ENCODE measurements at places on chromosomes 5 and 9. TPM values are rescaled to one million over a fixed set of nuclear protein-coding genes. Genes with fewer than 3 reads are reported as not detected.

DNA sequence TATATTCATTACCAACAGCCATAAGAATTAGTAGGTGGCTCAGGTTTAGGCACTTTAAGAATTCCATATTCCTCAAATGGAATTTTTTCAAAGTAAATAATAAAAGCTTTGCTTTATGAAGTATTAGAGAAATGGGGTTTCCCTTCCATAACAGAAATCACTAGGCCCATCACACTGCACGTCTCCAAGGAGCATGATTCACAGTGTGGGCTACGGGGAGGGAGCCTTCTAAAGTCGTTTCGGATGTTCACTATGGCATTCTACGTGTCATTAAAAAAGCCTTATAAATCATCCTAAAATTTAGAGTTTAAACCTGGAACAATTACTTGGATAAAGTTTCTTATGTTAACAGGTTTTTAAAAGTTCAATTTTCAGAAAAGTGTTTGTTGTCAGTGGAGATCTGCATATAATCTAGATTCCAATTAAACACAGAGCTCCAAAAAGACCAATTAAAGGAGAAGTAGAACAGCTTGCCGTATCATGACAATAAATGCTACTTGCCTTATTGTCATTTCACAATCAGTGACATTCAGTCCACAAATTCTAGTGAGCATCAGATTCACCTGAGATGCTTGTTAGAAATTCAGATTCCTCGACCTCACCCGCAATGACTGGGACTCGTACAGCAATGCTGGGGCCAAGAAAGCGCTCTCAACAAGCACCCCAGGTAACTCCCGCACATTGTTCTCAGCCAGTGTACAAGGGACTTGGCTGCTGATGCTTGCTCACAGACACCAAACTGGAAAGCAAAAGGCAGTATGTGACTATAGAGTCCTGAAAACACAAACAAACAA lies 115.7 kb downstream of the NFIB start:
- DNase-seq: no peak

DNA sequence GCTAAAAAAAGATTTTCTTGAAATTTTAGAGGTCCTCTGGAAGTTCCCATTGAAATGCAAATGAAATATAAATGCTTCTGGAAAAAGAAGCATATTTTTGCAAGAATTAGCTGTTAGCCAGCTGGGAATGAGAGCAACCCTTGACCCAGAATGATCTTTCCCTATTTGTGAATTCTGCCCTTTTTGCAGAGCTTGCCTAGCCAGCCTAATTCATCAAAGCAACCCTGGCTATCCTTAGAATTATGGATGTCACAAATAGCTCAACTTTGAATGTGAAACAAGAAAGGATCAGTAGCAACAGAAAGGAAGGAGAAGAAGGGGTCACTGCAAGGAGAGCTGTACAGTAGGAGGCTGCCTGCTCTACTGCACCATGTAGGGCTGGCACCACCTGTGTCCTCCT lies 345.9 kb downstream of the EFNA5 start:
- no peak for DNase-seq

DNA sequence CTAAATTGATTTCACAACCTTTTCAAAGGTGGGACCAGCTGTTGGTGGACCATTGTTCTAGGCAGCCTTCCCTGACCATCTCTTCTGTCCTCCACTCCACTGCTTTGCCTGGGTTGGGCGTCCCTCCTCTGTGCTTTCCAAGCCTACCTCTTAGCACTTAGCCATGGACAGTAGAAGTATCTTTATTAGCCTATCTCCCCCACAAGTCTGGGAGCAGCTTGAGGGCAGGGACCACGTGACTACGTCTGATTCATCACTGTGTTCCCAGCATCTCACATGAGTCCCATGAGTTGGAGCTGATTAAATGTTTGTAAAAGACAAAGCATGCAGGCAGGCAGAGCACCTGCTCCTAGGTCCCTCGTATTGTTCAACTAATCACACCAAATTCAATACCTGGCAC lies 20.9 kb downstream of the MORN5 start:
- DNase-seq: peak; percentile 57

DNA sequence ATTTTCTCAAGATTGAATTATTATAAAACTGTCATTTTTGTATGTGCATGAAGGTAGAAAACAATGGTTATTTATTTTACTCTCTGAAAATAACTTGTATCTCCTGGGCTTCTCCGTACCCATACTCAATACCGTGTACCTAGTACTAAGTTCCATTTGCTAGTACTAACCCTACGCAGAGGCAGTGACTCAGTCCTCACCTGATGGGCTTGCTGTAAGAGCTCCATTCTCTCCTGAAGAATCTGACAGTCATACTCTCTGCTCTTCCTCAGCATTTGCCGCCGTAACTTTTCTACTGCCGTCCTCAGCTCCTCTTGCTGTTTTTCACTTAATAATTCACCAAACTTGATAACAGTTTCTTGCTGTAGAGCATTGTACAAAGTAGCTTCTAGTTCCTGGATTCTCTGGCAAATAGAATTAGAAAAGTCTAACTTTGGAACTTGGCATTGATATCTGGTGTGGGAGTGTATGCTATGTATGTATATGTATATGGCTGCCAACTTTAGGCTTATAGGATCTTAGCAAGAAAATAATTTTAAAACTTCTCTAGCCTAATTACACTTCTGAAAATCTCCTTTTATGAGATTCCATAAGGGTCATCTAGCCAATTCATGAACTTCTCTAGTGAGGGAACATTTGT lies 108.0 kb upstream of the DPYSL3 start:
- no peak for DNase-seq

DNA sequence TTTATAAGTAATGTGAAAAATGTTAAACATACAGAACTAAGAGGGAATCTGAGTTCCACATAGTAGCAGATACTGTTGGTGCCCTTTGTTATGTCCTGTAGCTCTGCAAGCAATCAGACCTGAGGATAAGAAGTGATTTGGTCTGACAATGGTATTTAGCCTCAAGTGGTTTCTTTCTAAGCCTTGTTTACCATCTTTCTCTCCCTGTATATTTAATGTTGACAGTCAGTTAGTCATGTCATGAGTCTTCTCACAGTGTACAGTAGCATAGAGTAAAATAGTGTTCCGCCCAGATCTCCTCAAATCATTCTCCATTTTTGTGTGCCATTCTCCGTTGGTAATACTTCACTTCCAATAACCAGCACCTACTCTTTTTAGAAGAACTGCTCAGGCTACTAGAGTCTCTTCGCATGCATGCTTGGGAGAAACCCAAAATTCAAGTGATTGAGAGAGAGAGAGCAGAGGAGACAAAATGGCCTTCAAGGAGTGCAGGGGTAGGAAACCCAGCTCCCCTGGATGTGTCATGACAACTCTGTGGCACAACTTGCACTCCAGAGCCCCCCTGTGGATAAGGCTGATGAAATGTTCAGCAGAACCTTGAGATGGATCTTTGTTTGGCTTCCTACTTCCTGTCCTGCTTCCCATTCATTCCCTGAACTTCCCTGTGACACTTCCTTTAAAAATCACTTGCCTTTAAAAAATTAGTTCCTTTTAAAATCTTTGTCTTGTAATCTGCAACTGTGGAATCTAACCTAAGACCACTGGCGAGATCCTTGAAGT lies 129.2 kb upstream of the FST start:
- no peak for DNase-seq

- peak; percentile 88 for DNase-seq
Observed at GRCh38 chr9:113590991-113591898, 127.7 kb downstream of the RGS3 start.

DNA sequence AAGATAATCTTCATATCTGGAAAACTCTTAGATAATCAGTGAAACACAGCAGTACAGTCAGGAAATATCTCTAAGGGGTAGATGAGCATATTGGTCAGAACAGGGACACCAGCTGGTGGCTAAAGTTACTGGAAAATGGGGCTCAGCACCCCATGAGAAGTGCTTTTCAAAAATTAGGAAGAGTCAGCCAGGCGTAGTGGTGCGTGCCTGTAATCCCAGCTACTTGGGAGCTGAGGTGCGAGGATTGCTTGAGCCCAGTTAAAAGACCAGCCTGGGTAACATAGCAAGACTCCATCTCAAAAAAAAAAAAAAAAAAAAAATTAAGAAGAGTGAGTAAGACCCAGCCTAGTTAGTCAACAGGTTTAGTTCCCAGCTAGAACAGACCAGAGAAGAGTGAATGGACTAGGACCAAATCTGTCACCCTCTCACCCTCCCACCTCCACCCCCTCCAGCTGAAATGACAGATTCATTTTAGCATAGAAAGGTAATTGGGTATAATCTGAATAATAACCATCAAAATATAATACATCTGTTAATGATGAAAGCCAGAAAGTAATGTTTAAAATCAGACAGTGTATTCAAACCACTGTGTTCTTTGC lies 120.9 kb downstream of the CDC42SE2 start:
- no peak for DNase-seq

The ANKRD18B gene
- total RNA-seq: 0.28 TPM

The HAVCR2 gene
- 2.4 TPM for total RNA-seq

DNA sequence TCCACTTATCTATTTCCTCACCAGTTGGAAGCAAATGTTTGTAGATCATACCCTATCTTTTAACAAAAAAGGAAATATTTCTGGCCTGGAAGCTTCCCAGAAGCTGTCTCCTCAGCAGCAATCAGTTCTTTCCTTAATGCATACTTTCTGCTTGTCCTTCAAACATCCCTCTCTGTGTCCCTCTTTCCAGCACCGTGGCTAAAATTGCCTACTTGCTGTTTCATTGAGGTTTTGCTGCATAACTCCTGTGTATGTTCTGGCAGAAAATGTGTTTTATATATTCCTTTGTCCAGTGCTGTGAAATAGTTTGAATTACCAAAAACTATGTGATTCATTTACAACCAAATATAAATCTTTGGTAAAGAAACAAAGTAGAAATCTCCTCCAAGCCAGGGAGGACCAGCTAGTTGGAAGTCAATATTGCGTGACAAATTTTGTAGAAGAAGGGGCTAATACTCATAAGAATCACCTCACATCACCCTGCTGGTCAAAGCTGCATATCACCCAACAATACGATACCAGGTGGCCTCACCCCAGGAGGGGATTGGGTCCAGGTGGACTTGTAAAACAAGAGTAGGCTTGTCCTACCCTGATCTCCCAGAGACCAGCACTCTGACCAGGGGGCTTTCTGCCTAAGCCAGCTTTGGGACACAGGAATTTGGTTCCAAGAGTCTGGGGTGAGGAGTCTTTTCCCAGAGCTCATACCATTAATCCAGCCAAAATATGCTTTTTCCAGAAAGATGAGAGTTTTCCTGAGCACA lies 198.4 kb upstream of the SNX2 start:
- DNase-seq: no peak

GRCh38 chr5:59745415-59745863 lies 148.1 kb downstream of the PDE4D start:
- DNase-seq: peak; percentile 36

The INSL4 gene
- not detected for total RNA-seq

DNA sequence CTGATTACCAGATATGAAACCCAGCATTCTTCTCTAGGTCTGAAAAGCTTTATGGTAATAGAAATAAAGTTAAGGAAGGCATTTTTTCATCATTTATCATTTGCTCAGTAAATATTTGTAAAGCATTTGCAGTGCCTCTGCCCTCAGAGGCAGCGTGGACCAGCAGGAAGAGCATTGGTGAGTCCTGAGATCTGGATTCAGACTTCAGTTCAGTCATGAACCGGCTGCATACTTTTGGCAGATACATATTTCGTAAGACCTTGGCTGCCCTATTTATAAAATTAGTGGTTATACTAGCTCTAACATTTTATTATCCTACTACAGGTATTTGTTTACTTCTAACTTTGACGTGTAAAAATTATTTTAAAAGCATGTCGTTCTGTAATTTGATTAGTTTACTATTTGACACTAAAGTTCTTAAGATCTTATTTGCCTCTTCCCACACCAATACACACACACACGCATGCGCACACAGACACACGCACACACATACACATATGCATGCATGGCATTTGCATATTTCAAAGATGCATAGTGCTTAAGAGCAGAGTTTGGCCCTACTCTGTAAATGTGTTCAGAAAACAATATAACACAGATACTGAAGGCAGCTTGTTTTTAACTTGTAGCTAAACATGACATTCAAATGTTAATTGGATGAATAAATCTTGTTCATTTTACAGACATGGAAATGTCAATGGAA lies 101.9 kb downstream of the RPS23 start:
- no peak for DNase-seq

DNA sequence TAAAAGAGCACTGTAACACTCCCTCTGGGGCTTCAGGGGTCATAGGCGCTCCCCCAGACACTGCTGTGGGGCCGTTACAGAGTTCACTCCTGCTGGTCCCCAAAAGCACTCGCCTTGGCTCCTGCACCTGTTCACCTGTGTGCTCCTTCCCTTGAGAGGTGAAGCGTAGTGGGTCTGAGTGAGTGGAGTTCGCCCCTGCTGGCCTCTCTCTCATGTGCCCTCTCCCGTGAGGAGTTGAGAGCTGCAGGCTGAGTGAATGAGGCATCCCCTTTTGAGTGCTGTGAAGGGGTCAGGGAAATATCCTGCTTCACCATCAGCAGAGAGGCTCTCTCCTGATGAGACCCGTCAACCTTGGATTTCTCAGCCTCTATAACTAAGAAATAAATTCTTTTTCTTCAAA lies 134.6 kb upstream of the TUT7 start:
- DNase-seq: no peak

DNA sequence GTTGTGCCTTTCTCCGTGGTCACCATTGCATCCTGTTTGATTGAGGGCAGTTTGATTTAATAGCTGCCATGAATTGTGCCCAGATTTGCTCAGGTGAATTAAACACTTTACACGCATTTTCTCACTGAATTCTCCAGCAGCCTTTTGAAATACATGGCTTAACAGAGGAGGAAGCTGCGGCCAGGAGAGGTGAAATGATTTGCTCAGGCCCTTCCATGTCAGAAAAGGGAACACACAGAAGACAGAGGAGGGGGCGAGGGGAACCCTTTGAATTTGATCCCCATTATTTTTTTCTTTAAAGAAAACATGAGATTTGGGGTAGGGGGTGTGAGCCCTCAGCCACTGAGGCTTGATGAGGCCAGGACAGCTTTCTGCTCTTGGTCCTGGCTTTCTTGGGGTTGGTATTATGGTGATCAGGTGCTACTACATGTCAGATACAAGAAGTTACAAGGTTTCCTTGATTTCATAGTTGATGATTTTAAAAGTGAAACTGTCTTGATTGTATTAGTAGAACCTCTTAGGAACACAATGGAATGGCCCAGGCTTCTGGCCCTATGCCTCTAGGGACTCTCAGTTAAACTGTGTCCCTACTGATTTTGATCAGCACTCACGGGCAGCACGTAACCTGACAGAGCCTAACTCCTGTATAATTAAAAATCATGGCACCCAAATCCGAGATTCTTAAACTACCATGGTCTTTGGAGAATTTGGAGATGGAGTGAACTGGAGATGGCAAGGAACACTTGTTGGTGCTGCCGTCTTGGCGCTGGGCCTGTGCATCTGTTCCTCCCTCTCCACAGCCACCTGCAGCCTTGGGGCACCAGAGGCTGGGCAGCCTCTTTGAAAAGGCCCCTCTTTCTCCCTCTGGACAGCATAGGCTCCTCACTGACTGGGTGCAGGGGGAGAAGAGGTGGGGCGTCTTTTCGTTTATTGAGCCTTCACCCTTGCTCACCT lies 107.9 kb downstream of the TRIO start:
- no peak for DNase-seq
